ENCODE measurements at places on chromosomes 1 and 21.

GRCh38 chr1:43565600-43566360 lies 35.1 kb downstream of the PTPRF start:
- DNase-seq: no peak

- no peak for DNase-seq
These were observed 336.6 kb downstream of the USH2A start for GRCh38 chr1:216086678-216087077.

DNA sequence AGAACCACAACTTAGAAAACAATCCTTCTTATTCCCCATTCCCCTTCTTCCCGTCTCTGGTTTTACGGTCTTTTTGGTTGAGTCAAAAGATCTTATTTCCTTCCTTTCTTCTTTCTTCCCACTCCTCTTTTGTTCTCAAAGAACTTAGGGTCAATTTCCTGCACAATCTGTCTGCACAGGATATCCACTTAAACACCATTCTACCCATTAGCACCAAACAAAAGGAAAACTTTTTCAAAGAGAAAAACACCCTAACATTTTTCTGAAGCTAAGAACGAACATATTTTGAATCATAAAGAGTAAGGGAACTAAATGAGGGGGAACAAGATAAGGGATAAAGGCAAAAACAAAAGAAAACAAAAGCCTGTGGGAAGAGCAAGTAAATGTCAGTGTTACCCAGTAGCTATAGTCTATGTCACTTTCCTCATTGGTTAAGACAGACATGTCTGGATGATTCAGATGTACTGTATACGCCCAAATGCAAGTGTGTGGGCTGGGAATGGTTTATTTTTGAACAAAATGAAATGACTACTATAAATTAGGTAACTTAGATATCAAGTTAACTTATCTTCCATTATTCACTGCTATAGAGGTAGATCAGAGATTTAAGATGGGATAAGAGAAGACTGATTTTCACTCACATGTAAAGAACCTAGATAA lies 59.9 kb downstream of the TOR3A start:
- no peak for DNase-seq

- DNase-seq: no peak
These were observed 51.3 kb downstream of the PCNX2 start for GRCh38 chr1:233244183-233244582.

DNA sequence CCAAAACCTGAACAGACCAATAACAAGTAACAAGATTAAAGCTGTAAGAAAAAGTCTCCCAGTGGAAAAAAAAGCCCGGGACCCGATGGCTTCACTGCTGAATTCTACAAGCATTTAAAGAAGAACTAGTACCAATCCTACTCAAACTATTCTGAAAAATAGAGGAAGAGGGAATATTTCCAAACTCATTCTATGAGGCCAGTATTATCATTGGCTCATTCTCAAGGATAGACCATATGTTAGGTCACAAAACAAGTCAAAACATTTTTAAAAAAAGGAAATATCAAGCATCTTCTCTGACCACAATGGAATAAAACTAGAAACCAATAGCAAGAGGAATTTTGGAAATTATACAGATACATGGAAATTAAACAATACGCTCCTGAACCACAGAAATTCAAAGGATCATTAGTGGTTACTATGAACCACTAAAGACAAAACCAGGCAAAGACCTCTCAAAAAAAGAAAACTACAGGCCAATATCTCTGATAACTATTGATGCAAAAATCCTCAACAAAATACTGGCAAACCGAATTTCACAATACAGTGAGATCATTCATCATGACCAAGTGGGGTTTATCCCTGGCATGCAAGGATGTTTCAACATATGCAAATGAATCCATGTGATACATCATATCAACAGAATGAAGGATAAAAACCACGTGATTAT lies 13.9 kb upstream of the IL20 start:
- no peak for DNase-seq

GRCh38 chr21:27220416-27220815 lies 253.5 kb upstream of the ADAMTS5 start:
- DNase-seq: no peak

DNA sequence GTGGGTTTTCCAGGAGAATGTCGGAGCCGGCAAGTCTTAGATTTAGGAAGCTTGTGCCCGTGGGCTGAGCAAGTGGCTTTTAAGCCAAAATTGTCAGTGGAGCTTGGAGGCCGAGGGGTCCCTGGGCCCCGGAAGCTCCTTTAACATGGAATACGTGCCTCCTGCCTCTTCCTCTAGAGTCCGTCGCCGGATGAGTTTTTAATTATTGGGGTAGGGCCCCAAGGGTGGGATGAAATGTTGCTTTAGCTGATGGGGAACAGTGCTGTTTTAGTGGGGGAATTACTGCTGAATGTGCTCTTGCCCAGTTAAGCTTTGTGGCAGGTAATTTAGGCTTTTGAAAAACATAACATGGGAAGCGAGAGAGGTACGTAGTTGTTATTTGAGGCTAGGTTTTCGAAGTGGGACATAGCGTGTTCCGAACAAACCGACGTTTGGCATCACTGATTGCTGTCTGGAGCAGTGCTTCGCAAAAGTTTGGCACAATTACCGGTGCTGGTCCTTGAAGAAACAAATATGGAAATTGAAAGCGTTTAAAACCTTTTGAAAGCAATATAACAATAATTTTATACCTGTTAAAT lies 786 bp downstream of the RPL5 start:
- DNase-seq: no peak

DNA sequence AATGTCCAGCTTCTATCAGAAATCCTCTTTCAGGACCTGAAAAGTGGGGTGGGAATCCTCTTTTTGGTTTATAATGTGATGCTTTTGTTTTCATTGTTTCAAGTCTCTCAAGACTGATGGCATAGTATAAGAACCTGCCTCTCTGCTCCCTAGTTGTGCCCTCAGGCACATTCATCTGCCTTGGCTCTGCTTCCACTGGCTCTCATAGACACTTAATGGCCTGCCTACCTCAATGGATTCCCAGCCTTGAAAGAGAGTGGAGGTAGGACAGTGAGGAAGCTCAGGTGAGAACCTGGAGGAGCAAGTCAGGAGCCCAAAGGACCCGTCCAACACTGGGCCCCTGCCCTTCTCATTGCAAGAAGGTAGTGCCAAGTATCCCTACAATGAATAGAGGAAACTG lies 4.8 kb downstream of the TTLL7 start:
- DNase-seq: no peak

DNA sequence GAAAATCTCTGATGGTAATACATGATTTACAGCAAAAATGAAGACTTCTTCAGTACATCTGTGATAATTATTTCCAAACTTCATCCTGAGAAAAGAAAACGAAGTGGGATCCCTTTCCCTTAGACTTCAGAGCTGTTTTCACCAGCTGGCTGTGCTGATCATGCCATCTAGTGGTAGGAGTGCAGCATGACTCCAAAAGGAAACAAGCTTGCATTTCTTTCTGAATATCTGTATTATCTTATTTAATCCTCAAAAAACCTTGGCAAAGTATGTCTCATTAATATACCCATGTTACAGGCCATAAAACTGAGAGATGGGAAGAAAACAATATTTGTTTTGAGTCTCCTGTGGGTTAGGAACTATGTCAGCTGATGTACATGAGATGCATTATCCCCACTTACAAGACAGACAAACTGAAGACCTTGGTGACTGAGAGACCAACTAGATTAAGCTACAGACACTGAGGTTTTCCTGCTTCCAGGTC lies 9.8 kb upstream of the GJA8 start:
- no peak for DNase-seq

- DNase-seq: no peak
These were observed 41.1 kb downstream of the NKAIN1 start for GRCh38 chr1:31198600-31198999.

- no peak for DNase-seq
These were observed 22.3 kb upstream of the PEX19 start for GRCh38 chr1:160307118-160307791.

GRCh38 chr1:211009944-211010343 lies 124.0 kb downstream of the KCNH1 start:
- DNase-seq: no peak

DNA sequence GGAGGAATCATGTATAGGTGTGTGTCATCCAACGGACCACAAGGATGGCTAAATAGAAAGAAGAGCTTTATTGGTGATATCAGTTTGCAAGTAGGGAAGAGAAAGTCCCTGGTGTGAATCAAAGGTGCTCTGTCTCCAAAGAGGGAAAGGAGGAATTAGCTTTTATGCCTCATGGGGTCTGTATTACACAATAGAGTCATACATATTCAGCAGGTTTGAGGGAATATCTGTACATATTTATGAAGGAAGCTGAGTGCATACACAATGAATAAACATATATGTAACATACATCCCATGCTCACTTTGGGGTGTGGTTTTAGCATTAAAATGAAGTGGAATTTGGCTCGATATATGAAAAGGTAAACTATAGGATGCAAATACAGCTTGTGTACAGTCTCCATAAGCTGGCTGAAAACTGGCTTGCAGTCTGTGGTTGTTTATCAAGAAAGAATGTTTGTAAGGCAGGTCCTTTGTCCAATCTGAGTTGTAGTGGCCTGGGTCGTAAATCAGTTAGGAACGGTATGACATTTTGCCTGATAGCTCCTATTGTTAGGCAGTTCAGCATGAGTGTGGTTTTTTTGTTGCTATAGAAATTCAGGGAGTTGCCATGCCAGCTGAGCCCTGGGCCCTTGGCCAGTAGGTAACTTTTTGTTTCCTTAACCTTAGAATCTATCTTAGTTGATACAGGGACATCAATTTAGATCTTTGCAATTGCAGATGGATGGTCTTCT lies 198.0 kb upstream of the ZP4 start:
- DNase-seq: no peak

DNA sequence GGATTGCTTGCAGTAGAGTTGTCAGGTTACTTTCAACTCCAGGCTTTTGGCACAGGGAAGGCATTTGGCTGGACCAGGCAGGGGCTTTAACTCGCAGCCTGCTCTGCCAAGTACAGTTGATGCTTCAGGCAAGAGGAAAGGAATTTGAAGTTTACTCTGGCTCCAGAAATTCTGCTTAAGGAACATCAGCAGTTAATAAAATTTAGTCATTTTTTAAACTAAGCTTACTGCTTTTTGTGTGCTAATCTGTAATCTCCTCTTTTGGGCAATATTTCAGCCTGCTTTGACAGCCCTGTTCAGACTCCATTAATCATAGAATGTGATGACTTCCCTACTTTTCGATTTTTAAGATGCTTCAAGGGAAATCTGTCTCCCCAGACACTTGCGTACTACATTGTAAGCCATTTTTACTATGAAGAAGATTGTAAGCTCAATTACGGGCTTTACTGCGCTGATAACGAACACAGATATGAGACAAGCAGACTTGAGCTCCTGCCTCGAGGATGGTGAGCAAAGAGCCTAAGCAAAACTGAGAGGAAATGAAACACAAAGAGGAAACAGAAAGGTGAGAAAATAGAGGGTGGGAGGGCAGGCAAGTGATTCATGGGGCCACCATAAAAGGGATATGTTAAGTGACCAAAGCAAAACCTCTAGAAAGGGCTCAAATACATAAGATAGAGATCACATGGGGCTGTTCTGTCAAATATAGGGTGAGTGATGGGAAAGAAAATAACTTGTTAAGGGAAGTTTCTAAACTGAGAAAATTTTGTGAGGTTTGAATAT lies 76.6 kb upstream of the VAV3 start:
- DNase-seq: no peak

DNA sequence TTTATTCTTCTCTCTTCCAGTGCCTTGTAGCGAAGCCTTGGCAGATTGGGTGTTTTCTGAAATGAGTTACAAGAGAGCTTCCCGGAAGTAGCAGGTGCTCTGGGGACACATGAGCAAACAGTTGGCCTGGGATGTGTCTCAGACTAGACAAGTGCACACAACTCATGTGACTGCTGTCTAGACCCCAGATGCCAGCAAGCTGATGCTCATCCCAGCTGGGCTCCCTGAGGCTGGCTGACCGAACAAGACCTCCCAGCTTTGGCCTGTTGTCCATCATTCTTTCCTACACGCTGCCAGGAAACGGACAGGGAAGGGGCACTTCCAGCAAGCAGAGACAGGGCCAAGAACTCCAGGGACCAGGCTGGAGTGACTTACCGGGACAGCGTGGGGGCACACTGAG lies 18.7 kb upstream of the CSF1 start:
- no peak for DNase-seq

GRCh38 chr1:87333692-87334347 lies 5.1 kb downstream of the LMO4 start:
- DNase-seq: no peak

DNA sequence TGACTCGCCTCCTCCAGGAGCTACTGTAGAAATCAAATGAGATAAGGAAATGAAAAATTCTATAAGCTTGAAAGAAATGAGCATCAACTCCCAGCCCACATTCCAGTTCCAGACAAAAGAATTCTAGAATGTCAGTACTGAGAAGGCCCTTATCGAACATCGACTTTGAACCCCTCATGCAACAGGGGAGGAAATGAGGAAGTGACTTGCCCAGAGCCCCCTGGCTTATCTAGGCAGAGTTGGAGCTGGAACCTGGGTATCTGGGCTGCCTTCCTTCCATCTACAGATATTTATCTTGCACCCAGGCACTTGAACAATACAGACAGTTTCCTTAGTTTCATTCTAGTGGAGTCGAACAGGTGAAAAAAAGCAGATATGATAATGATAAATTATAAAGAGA lies 22.3 kb downstream of the MECR start:
- no peak for DNase-seq

GRCh38 chr1:202058001-202058908 lies 47.9 kb downstream of the ELF3 start:
- no peak for DNase-seq

DNA sequence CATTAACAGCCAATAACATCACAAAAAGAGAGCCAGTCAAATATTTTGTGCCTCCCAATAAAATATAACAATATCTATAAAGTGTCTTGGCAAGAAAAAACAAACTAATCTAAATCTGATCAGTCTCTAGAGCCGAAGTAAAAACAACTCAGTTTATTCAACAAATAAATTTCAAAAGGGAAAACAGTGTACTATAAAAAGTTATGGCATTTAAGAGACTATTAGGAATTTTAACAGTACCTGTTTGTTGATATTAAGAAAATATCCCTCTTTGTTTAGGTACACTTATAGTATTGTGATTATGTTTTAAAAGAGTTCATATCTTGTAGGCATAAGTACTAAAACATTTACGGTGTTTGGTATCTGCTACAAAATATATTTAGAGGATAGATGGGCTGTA lies 36.6 kb upstream of the C1orf53 start:
- DNase-seq: no peak

- no peak for DNase-seq
These were observed 31.7 kb upstream of the WNT4 start for GRCh38 chr1:22174446-22175220.

- DNase-seq: no peak
These were observed 118.1 kb upstream of the GADD45A start for GRCh38 chr1:67566803-67567377.

GRCh38 chr1:77143529-77144121 lies 75.6 kb downstream of the PIGK start:
- DNase-seq: no peak

- no peak for DNase-seq
These were observed 18.3 kb upstream of the PRSS38 start for GRCh38 chr1:227797144-227797543.

DNA sequence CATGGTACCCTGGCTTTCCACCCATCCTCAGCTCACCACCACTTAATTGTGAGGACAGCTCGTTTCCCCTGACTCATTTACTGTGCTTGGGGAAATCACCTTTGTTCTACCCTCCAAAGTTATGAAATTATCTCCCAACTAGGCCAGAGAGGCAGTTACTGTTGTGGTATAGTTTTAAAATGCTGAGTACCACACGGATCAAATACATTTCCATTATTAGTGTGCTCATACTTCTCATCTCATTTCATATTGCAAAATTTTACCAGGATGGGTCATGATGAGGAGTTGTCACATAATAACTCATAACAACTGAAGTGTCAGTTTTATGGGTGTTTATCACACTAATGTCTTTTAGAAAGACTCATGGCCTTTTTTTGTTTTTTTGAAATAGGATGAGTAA lies 9.2 kb upstream of the OR2B11 start:
- DNase-seq: no peak

All from stimulated activated CD8-positive, alpha-beta memory T cell treated with anti-CD3 and anti-CD28 coated beads, Interleukin-12 subunit alpha, Interleukin-12 subunit beta, amount 100 ng/mL, for 1 hour (primary cell).